ENCODE measurements at places on chromosomes 6 and 20. TPM values are rescaled to one million over a fixed set of nuclear protein-coding genes. Genes with fewer than 3 reads are reported as not detected.

Gene TGM3
- not detected for total RNA-seq

Gene TNXB
- 2.3 TPM for total RNA-seq

Gene L3MBTL1
- total RNA-seq, result 11.2 TPM

Gene SEC23B
- total RNA-seq, result 38.9 TPM

Gene GSTA2
- total RNA-seq, result not detected

Gene SMPDL3A
- 8.2 TPM for total RNA-seq

Gene GPANK1
- 12.0 TPM for total RNA-seq

Gene COL12A1
- 2,753 TPM for total RNA-seq

Gene TFAP2A
- 26.6 TPM for total RNA-seq

Gene WFDC5
- not detected for total RNA-seq

Gene PTCHD4
- 1.1 TPM for total RNA-seq

Gene TNFRSF6B
- 0.79 TPM for total RNA-seq

Gene ITPA
- 35.1 TPM for total RNA-seq

Gene GPX5
- total RNA-seq, result not detected

Gene PDE7B
- total RNA-seq, result not detected
